ENCODE measurements at places on chromosomes 3 and 15.

- DNase-seq, result no peak
These were observed 4.3 kb upstream of the STRA6 start for GRCh38 chr15:74206801-74207281.

- no peak for DNase-seq
These were observed 535.1 kb upstream of the NR2F2 start for GRCh38 chr15:95795386-95795785.

GRCh38 chr3:11845651-11846050 lies 1.0 kb downstream of the TAMM41 start:
- DNase-seq, result no peak

- DNase-seq, result no peak
These were observed 68.3 kb downstream of the NR2F2 start for GRCh38 chr15:96398776-96399175.
